Activated naive CD8-positive, alpha-beta T cell treated with anti-CD3 and anti-CD28 coated beads for 36 hours (primary cell): ENCODE measurements at places on chromosomes 2 and 18.

GRCh38 chr2:126907671-126908070 lies 9.0 kb downstream of the TEX51 start:
- DNase-seq: no peak

DNA sequence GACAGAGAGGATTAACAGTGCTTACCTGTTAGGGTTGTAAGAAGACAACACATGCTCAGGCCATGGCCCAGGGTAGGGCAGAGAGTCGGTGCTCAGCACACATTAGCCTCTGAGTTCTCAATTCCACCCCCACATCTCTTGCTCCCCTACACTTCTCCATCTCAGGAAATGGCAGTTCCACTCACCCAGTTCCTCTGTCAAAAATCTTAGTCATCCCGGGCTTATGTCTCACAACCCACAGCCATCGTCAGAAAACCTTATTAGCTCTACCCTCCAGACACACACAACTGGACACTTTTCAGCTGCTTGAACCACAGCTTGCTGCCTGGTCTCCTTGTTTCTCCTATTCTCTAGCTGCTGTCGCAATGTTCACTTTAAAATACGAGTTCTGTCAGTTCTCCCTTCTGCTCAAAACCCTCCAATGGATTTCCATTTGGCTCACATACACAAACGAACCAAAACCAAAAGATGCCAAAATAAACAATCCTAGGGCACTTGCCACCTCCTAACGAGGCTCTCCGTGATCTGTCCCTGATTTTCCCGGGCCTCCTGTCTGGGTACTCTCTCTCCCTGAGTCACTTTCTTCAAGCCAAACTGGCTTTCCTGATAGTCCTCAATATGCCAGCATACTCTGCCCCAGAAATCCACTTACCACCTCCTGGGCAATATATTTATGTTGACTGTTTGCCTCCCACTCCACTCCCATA lies 89.7 kb downstream of the KCTD1 start:
- peak; percentile 4 for DNase-seq

DNA sequence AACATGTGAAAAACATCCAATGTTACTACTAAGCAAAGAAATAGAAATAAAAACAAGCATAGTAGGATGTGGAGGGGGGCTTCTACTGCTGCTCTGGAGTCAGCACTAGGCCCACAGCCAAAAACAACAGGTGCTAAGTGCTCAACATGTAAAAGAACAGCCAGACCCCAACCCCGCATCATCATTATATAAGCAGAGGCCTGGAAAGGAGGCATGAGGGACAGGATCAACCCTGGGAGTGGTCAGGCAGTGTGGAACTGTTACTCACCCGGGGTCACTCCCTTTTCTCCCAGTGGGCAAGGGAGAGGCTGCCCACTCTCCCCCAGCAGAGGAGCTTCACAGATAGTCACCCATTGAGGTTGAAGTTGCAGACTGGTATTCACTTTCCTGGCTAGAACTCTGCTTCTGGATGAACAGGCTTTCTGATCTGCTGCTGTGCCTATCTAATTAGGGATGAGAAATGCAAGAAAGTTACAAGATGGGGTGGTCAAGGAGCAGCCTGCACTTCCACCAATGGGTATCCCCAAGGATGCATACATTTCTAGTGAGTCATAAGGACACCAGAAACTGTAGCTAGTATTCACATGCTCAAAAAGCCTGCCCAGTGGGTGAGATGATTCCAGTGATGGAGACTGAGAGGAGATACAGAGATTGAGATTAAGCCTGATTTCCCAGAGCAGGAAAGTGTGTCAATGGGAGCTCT lies 480.1 kb upstream of the TCF4 start:
- no peak for DNase-seq

- no peak for DNase-seq
Measured at GRCh38 chr18:53639687-53640086, 584.8 kb downstream of the MBD2 start.

GRCh38 chr2:106124905-106125549 lies 69.1 kb downstream of the UXS1 start:
- DNase-seq: no peak

GRCh38 chr2:8431446-8432125 lies 250.3 kb upstream of the ID2 start:
- no peak for DNase-seq

DNA sequence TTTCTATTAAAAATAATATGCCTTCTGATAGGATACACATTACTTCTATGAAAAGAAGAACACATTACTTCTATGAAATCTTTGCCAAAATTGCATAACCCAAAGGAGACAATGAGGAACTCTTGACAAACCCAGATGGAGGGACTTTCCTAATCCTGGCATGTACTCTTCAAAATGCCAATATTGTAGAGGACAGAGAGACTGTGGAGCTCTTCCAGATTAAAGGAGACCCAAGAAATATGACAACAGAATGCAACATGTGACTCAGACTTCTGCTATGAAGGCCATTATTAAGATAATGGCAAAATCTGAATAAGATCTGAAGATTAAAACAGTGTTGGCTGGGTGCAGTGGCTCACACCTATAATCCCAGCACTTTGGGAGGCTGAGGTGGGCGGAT lies 22.2 kb downstream of the SOWAHC start:
- DNase-seq: no peak

GRCh38 chr2:124953921-124954320 lies 928.8 kb downstream of the CNTNAP5 start:
- no peak for DNase-seq

- DNase-seq: no peak
Measured at GRCh38 chr18:22840606-22841144, 92.5 kb upstream of the RBBP8 start.

- no peak for DNase-seq
Measured at GRCh38 chr2:200470230-200470629, 39.6 kb downstream of the KCTD18 start.

DNA sequence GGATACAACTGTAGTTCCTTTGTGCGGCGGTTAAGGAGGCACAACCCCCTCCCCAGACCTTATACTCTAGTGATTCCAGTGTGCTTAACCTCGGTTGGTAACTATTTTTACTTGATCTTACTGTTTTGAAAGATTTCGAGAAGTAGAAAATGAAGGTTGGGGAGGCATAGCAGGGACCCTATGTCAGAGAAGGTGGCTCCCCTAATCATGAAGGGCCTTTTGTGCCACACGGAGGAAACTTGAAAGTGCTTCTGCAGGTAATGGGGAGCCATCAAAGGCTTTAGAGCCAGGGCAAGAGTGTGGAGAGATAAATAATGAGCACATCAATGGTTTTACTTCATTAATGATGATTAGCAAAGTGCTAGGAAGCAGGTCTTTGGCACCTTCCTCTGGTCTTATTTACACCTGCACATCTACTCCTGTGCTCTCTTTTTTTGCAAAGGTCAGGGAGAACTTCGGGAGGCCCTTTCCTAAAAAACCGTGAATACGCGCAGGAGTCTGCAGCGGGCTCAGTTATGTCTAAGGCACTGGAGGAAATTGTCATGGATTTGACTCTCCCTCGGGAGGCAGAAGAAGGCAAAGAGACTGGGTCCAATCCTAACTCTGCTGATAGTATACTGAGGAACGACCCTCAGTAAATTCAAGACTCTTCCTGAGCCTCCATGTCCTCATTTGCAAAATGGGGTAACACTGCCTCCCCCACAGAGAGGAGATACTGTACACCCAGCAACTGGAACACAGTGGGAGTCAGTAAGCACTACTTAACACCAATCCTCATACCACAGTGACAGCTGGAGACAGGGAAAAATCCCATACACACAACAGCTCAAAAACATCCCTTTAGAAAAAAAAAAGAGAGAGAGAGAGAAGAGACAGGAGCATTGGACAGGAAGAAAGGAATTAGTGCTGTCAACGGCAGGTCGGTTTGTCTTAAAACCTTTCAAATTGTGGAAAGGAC lies 81.6 kb downstream of the DDX1 start:
- no peak for DNase-seq

GRCh38 chr2:239286901-239287300 lies 113.9 kb downstream of the HDAC4 start:
- no peak for DNase-seq

DNA sequence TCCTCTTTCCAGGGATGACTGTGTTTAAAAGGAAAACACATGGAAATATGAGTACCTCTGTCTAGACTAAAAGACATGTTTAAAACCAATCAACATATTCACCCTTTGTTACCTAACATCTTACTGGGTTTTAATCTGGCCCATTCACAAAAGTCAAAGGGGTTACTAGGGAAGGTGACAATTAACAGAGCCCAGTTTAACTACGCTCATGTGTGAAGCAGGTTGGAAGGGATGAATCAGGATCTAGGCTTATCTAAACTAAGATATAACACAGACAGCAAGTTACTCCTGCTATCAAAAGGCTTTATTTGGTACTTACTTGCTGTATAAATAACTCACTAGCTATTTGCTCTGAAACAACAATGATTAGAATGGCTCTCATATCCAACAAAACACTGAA lies 337.0 kb downstream of the NCKAP5 start:
- DNase-seq: no peak

- DNase-seq: no peak
Measured at GRCh38 chr2:69764286-69765095, 22.6 kb downstream of the ANXA4 start.

- DNase-seq: no peak
Measured at GRCh38 chr18:11064106-11064505, 85.3 kb downstream of the PIEZO2 start.

DNA sequence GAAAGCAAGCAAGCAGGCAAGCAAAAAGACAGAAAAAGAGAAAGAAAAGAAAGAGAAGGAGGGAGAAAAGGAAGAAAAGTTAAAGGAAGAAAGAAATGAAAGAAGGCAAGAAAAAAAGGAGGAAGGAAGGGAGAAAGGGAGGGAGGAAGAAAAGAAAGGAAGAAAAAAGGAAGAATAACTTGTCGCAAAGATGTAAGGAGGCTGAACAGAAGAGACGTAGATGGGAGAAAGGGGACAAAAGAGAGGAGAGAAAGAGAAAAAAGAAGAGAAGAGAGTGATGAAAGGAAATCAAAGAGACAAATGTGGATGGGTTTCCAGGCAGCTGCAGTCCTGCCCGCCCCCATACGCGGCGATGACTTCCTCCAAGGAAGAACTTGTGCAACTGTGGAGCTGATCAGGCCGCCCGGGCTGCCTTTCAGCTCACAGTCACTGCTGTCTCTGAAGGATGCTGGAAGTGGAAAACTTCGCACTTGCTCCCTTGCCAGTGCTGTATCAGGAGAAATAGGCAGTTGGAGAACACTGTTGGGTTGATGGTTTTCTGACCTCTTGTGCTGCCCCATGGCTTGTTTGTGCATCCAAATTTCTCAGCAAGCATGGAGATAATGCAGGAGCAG lies 52.9 kb downstream of the TRIB2 start:
- DNase-seq: no peak

- DNase-seq: no peak
Measured at GRCh38 chr2:15708865-15709820, 117.5 kb downstream of the DDX1 start.

DNA sequence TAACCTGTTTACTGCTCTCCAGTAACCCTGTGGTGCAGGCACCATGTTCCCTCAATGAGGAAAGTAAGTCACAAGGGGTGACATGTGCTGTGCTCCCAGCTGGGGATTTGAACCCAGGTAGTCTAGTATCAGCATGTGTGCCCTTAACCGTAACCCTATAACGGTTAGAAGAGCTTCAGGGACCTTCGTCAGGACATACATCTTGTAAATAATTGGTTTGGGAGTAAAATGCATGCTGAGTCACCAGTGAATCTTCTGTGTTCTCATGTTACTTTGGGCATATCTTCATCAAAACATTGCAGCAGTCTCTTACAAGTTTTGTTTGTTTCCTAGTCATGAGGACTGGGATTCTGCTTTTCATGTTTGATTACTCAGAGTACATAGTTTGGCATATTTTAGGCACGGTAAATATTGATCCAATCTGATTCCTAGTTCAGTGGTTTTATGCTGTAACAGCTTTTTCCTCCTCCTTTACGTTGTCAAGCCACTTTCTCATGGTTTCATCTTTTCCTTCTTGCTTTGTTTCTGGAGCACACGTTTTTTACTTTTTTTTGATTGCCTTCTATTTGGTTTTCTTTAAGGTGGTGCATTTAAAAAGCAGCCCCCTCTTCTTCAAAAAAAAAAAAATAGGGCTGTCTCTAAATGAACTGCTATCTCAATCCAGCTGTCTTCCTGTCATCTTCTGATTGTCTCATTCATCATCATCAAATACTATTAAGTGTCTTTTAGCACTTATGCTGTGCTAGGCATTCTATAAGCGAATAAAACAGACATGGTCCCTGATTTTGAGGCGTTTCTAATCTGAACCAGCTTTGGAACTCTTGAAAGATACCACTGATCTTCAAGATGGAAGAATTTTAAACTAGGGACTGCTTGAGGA lies 50.4 kb downstream of the CLIP4 start:
- no peak for DNase-seq

- no peak for DNase-seq
Measured at GRCh38 chr2:218259099-218259961, 1.5 kb upstream of the GPBAR1 start.

DNA sequence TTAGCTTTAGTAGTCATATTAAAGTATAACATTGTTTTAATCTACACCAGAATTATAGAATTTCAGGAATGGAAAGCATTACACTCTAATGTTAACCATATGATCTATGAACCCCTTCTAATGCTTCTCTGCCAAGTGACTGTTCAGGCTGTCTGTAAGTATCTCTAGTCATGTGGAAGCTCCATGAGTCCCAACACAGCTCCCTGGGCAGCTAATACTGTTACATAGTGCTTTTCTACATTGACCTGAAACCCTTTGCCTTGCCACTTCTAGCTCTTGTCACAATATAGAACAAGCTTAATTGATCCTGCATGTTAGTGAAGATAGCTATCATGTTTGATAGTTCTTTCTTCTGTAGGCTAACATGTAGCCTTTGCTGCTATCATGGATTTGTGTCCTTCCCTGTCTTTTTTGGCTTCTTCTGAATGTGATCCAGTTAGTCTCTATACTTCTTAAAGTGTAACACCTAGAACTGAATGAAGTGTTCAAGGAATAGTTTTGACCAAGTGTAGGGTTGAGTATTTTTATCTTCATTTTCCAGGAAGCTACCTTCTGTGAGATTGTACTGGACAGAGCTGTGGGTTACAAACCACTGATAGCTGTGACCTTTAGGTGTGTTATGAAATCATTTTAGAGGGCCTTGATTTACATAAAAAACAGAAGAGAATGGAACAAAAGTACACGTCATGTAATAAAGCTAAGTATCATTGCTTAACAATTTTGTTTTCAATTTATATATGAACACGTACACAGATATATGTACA lies 23.7 kb downstream of the BABAM2 start:
- no peak for DNase-seq

GRCh38 chr2:13681936-13682335 lies 950.6 kb upstream of the LRATD1 start:
- no peak for DNase-seq

DNA sequence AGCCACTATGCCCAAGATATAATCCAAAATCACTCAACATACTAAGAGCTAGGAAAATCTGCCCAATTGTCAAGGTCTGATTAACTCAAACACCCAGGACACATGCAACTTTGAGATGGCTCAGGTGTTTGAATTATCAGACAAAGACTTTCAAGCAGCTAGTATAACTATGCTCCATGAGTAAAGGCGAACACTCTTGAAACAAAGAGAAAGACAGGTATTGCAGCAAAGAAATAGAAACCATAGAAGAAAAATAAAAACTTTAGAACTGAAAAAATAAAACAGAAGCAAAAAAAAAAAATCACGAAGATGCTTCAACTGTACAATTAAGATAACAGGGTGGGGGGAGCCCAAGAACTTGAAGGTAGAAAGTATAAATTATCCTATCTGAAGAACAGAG lies 214.2 kb downstream of the EIPR1 start:
- DNase-seq: no peak
